ENCODE measurements at places on chromosomes 5 and 9.
A peak's percentile ranks its signal among the peaks of the same experiment; 100 is the strongest.

- no peak for DNase-seq
Observed at GRCh38 chr5:157516006-157516405, 56.0 kb downstream of the NIPAL4 start.

DNA sequence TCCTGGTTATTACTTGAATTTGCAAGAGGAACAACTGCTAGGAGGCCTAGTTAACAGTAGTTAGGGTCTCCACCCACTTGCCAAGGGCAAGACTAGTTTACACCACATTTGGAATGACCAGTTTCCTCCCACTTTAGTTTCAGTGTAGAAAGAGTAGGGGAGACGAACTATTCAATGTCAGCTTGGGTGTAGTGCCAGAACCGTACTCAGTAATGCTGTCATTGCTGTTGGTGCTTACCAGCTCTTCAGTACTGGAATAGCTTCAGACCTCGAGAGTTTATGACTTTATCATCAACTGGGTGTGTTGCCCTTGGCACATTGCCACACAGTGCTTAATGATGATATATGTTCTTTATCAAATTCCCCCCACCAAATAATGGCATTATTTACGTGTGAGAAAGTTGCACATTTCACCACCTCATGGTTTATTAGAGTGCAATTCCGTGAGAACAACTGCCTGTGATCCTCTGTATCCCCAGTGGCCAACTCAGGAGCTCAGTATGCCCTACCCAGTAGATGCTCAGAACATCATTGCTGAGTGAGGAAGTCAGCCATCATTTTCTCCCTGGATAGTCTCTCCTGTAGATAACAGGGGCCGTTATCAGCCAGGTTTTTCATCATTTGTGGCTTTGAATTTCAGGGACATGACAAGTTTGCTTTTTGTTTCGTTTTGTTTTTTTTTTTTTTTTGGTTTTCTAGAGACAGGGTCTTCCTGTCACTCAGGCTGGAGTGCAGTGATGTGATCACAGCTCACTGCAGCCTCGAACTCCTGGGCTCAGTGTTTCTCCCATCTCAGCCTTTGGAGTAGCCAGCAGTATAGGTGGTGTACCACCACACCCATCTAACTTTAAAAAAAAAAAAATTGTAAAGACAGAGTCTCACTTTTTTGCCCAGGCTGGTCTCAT lies 67.3 kb downstream of the DOCK8 start:
- DNase-seq: no peak

- no peak for DNase-seq
Observed at GRCh38 chr9:123999661-124000060, 11.9 kb upstream of the LHX2 start.

DNA sequence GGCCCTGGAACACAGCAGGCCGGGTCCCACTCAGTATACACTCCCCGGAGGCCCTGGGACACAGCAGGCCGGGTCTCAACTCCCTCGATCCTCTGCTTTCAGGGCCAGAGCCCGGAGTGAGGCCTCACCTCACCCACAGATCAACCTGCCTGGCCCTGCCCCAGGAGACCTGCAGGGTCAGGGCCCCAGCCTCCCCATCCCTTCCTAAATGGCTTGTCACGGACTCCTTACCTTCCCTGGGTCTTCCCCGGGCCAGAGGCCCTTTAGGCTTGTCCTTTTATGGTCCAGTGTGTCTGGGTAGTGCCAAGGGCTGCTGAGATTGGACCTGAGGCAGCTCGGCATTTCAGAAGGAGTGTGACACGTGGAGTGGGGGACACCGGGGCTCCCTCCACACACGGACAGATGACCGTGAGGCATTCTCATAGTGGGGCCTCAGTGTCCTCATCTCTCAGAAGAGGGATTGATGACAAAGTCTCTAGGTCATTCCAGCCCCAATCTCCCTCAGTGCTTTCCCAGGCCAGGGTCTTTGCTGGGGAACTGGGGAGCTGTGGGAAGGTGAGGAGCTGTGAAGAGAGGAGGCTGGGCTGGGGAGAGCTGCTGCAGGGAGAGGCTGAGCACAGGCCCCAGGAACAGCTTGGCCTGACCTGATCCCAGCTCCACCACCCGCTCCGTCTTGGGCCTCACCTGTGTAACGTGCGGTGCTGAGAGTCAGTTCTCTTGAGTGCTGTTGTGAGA lies 18.0 kb upstream of the PLEKHG4B start:
- no peak for DNase-seq

DNA sequence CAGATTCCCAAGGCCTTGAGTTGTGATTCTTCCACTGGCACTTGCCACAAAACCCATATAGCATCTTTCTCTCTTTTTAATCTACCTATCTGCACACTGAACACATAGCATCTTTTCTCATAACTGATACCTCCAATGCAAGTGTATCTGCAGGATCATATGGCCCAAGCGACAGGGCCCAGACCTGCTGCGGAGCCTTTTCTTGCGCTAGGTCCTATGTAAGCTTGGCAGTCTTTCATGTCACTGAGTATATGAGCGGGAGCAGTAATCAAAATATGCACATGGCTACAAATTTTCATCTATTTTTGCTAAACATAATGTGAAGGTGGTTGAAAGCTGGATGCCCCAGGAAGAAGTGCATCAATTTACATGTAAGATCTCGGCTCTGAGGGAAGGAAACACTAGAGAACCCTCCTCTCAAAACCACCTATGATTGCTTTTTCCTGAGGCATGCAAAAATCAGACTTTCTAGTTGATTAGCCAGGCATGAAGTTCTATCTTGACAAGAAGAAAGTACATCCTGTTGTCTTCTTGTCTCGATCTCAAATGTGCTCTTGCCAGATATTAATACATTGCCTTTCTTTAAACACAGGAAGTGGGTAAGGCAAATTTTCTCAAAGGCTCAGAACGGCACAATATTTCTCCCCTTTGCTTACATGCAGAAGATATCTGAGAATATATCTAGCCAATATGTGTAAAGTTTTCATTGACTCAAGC lies 26.9 kb upstream of the CEMIP2 start:
- no peak for DNase-seq

GRCh38 chr5:135046661-135047346 lies 12.8 kb upstream of the PITX1 start:
- no peak for DNase-seq

DNA sequence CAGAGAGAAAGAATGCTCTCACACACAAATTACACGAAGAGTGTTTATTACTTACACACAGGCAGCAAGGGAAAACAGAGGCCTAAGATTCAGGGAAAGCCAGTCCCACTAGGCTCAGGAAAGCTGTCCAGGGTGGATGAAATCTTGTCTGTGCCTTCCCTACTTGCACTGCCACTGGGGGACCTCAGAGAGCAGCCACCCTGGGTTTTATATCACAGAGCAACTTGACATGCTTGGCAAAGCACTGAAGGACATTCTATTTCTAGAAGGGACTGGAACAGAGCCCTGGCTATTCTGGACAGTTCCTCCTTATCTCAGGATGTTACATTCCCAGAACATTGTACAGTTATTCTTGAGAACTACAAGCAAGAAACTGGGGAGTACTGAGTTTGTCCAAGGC lies 7.5 kb upstream of the PRSS3 start:
- no peak for DNase-seq

DNA sequence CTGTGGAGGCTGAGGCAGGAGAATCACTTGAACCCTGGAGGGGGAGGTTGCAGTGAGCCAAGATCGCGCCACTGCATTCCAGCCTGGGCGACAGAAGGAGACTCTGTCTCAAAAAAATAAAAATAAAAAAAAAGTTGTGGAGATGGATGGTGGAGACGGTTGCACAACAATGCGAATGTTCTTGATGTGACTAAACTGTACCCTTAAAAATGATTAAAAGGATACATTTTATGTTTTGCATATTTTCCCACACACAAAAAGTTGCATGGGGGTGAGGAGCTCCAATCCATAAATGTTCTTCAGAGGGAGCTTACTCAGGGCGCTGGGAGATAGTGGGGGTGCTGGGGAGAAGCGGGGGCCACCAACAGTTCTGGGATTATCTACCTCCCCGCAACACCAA lies 43.8 kb upstream of the CDKN2AIPNL start:
- no peak for DNase-seq

- DNase-seq: no peak
Observed at GRCh38 chr5:174601946-174602345, 122.4 kb upstream of the MSX2 start.

GRCh38 chr9:74800226-74800625 lies 87.5 kb downstream of the TRPM6 start:
- DNase-seq: no peak

GRCh38 chr5:140181525-140181924 lies 6.5 kb downstream of the CYSTM1 start:
- no peak for DNase-seq

DNA sequence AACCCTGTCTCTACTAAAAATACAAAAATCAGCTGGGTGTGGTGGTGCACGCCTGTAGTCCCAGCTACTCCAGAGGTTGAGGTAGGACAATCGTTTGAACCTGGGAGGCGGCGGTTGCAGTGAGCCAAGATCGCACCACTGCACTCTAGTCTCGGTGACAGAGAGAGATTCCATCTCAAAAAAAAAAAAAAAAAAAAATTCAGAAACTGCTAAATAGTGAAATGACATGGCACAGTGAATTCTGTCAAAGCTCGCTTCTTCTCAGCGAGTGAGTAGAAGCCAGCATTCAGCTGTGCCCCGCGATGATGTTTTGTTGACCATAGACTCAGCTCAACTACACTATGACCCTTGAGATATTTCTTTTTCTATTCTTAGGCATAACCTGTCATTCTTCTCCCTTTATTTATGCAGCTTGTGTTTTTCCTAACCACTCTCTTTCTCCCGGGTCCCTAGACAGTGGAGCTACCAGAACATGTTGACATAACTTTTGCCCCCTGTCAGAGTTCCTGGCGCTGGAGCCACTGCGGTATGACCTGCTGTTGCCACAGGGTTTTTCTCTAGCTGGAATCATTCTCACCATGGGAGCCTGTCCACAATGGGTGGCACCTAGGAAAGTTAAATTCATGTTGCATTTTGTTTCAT lies 13.5 kb upstream of the IQGAP2 start:
- DNase-seq: no peak

GRCh38 chr9:89765211-89765946 lies 160.6 kb downstream of the GADD45G start:
- no peak for DNase-seq

GRCh38 chr5:146283344-146283761 lies 55.3 kb upstream of the POU4F3 start:
- DNase-seq: no peak

DNA sequence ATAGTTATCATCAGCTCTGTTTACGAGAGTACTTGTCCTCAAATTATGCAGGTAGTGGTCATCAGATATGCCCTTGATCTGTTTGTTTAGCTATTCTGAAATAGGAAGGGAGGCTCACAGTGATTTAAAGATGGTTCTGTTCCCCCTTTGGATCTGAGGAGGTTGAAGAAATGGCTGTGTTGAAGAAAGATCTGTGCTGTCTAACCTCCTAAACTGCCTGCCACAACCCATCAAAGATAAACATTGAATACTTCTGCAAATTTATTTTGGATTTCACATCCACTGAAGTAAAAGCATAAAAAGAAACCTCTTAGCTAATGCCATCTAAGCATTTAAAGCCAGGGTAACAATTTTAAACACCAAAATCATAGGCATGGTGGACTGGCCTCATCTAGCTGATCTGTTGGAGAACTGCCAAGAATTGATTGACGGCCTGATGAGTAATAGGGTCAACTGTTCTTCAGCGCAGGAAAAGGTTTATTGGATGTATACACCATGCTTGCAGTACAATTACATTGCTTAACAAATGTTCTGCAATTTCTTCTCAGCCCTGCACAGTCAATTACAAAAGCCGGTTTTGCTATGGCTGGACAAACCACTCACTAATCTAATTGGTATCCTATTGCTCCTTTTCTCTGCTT lies 97.6 kb downstream of the SEMA6A start:
- no peak for DNase-seq

DNA sequence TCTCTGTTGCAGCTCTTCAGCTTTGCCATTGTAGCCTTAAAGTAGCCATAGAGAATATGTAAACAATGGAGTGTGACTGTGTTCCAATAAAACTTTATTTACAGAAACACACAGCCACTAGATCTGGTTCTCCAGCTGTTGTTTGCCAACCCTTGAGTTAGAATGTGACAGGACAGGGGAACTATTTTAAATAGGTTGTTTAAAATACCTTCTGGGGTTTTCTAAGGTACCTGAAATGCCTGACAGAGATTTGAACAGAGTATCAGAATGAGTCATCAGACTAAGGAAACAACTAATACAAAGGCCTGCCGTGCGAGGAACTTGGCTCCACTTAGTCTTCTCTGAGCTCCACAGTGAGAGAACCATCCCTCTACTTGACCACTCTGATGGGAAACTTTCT lies 85.4 kb downstream of the HSD17B4 start:
- DNase-seq: no peak

DNA sequence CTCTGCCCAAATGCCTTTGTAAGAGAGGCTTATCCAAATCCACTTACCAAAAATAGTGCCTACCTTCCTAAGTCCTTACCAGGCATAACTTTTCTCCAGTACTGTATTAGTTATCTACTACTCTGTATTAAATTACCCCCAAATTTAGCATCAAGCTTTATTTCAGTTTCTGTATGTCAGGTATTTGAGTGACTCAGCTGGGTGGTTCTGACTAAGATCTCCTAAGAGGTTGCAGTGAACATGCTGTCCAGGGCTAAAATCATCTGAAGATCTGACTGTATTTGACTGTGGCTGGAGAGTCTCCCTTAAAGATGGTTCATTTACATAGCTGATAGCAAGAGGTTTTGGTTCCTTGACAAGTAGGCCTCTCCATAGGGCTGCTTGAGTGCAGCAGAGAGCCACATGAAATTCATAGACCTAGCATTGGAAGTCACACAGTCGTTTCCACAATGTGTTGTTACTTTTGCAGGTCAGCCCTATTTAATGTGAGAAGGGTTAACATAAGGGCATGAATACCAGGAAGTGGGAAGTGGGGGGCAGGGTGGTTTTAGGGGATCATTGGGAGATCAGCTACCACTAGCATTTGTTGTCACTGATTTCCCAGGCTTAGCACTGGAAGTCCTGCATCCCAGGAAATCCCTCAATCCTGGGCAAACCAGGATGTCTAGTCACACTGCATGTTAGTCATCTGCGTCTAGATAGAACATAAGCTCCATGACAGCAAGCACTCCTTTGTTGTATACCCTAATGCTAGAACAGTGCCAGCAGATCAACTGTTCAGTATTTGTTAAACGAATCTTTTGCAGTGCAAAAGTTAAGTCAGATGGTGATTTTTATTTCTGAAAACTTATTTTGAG lies 2.0 kb upstream of the ZNF622 start:
- DNase-seq: no peak

DNA sequence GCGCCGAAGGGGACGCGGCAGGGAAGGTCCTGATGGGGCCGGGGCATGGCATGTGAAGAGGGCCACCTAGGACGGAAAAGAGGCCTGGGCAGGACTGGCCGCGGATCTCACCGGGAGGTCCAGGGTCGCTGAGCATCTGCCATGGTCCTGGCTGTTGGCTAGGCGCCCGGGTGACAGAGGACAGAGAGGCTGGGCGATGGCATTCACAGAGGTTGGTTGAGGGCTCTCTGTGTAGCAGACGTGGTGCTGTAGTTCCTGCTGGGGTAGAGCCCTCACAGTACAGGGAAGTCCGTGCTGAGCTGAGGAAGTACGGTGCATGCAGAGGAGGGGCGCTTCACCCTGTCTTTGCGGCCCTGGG lies 427 bp downstream of the PCYOX1L start:
- peak; percentile 18 for DNase-seq
